ENCODE measurements at places on chromosomes 7 and 10.

DNA sequence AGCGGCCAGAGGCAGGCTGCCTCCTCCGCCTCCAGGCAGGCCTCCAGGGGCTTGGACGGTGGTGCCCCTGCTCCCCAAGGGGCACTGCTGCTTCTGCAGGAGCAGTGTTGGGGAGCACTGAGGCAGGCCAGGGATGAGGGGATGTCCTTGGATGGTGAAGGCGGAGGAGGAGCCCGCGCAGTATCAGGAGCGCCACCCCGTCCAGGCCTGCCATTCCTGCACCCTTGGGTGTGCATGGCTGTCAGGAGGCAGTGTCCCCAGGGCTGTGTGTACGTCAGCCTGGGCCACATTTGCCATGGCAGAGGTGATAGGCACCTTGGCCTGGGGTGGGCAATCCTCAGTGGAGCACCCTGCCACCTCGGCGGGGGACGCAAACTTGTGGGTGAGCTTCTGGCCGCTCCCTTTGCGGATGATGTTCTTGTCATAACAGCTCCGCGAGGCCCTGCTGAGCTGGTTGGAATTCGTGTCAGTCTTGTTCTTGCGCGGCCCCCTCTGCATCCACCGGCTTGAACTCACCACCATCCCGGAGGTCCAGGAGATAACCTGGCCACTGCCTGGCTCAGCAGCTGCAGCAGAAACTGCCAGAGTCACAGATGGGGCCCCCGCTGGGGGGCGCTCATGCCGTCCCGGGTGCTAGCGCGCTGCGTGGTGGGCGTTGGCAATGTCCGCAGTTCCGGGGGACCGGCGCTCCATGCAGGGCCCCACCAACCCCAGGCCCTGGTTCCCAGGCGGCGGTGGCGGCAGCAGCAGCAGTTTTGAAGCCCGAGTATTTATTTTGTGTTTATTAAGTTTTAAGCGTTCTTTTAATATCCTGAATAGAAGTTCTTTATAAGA is 182.3 kb upstream of the ADCY1 start:
- no peak for DNase-seq

- no peak for DNase-seq
Measured at GRCh38 chr7:236967-237366, 44.6 kb downstream of the FAM20C start.

GRCh38 chr10:22784668-22785067 is 70.3 kb upstream of the PIP4K2A start:
- DNase-seq = no peak

GRCh38 chr7:26279405-26279804 is 12.3 kb upstream of the SNX10 start:
- DNase-seq = no peak

- no peak for DNase-seq
Measured at GRCh38 chr10:62972103-62972502, 155.9 kb upstream of the EGR2 start.

- DNase-seq = no peak
Measured at GRCh38 chr10:16360001-16360400, 76.8 kb upstream of the PTER start.

Data from HEK293T (cell line).